Cerebellum (tissue), 4 donors: ENCODE measurements at places on chromosomes 1 and 21. TPM values are rescaled to one million over a fixed set of nuclear protein-coding genes. Genes with fewer than 3 reads are reported as not detected.

KANK4 gene
- total RNA-seq, result 2.9 TPM

RAB3B gene
- total RNA-seq, result 22.4 TPM

HSD3B2 gene
- not detected for total RNA-seq

RGS1 gene
- total RNA-seq, result 14.8 TPM

OR10J1 gene
- not detected for total RNA-seq

UCHL5 gene
- 38.8 TPM for total RNA-seq

GOLT1A gene
- 0.54 TPM for total RNA-seq

TMCO4 gene
- total RNA-seq, result 0.82 TPM

RIPPLY3 gene
- 0.73 TPM for total RNA-seq

NCF2 gene
- 2.5 TPM for total RNA-seq

GJB3 gene
- not detected for total RNA-seq

- peak; percentile 20 for DNase-seq
These were observed 14.9 kb downstream of the AADACL4 start for GRCh38 chr1:12658531-12659453.

DNA sequence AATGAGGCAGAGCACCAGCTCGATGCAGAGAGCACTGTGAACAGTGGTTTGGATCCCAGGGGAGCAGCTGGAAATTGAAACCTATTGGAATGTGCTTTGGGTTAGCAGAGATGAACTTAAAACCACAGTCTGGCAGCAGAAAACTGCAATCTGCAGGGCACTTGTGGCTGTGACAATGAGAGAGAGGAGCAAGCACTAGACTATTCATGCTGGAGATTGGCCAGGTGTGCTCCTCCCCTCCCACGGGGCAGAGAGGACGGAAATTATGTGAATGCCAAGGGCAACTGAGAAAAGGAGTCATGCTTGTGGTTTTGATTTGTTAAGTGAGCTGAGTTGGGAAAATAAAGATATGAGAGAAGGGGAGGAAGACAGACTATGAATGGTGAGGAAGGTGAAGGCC, 38.1 kb downstream of the HSD3B2 start:
- DNase-seq, result no peak

DNA sequence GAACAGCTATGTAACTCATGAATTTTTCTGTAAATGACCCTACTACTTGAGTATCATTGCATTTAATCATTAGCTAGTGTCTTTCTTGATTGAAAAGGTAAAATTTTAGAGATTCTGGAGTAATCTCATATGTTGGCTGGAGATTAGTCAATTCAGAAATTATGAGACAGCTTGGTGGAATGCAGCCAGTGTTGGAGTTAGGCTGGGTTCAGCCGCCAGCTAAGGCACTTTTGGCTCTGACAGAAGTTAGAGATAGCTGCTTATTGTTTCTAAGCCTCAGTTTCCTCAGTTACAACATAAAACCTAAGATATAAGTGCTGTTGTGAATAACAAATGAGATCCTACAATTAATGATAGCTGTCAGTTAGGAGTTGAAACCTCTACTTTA, 49.4 kb downstream of the TBCE start:
- DNase-seq, result peak; percentile 58

DNA sequence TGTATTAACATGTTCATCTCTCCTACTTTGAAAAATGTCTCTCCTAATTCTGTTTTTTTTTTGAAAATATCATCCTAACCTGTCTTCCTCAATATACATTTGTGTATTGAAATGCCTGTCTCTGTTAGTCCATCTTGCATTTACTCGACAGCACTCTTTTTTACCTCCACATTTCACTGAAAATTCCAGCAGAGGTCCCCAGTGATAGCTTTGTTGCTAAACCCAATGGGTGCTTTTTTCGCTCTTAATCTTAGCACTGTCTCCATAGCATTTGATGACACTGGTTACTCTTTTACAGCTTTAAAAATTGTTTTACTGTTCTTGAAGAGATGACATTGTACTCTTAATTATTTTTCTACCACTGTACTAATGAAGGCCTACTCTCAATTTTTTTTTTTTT, 10.8 kb downstream of the OSBPL9 start:
- no peak for DNase-seq

GRCh38 chr1:54848134-54848948, 38.7 kb downstream of the DHCR24 start:
- DNase-seq, result no peak

DNA sequence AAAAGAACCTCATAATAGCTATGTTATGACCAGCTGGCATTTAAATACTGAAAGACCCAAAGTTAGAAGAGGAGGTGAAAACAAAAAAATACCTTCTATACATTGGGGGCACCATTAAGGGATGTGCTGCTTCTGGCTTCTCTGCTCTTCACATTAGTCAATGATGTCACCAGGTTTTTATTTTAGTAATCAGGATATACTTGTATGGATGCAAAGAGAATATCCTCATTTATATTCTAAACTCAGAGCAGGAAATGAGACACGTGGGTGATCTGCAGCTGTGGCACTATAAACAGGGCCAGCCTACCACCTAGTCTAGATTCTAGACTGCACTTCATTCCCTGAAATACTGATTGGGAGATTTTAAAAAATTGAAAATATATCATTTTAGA, 51.2 kb downstream of the WLS start:
- DNase-seq, result no peak

DNA sequence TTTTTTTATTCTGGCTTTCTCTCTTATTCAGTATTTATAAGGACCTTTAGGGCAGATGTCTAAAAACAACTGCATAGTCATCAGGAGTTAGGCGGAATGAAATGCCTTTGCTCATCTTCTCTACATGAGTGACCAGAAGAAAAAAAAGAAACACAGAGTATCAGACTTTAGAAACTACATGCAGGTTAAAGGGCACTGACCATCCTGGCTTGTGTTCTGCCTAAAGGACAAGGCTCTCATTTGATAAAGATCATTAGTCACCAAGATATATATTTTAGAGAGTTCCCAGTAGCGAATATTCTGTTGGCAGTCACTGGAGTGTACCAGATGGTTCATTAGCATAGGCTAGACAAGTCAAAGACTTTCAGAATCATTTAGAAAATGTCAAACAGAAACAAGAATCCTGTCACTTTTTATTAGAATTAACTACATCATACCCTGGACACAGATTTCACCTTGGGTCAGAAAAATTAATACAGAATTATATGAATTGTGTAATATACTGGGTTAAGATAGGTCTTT, 145.6 kb downstream of the NR5A2 start:
- no peak for DNase-seq

GRCh38 chr1:22567197-22567596, 3.9 kb downstream of the EPHA8 start:
- DNase-seq, result no peak

GRCh38 chr1:210597555-210598134, 268.9 kb downstream of the HHAT start:
- DNase-seq, result no peak

DNA sequence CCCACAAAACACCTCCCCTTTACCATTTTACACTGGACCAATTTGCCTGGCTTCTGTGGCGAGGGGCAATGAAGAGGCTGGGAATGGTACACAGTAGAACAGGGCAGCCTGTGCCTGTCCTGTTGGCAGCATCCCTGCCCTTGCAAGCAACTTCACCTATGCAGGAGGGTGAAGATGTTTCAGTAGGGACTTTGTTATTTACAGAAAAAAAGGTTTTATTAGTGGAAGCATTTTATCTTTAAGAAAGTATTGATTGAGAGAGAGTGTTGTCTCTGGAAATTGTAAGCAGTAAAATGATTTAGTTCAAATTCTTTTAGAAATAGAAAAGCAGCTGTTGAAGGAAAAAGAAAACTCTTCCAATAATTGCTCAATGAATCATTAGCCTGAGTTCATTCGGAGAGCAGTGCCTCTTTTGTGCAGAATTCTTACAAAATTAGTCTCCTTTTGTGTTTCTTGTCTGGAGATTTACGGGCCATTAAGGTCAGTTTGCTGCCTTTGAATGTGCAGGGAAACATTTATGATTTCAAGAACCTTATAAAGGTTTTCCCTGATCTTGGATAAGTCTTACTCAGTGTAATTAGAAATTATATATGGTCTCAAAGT, 49.1 kb downstream of the HHAT start:
- no peak for DNase-seq

- DNase-seq, result no peak
These were observed 95.6 kb upstream of the KCNK1 start for GRCh38 chr1:233518344-233518743.
